NCI-H2081 (cell line): ENCODE measurements at places on chromosomes 6 and 20.

GRCh38 chr6:7214468-7214867 is 98.5 kb downstream of the SSR1 start:
- no peak for DNase-seq

- no peak for DNase-seq
These were observed 44.4 kb upstream of the SIM1 start for GRCh38 chr6:100509101-100509500.

GRCh38 chr6:148514091-148514845 is 171.6 kb downstream of the SASH1 start:
- no peak for DNase-seq

GRCh38 chr6:41801380-41801779 is 13.9 kb downstream of the TOMM6 start:
- DNase-seq, result no peak

GRCh38 chr20:63640086-63640485 is 13.1 kb downstream of the STMN3 start:
- DNase-seq, result no peak

GRCh38 chr20:60310560-60311349 is 352.5 kb downstream of the CDH26 start:
- DNase-seq, result no peak

- no peak for DNase-seq
These were observed 24.7 kb upstream of the PYGB start for GRCh38 chr20:25223179-25223661.

- no peak for DNase-seq
These were observed 82.3 kb downstream of the GPX5 start for GRCh38 chr6:28607990-28608389.

DNA sequence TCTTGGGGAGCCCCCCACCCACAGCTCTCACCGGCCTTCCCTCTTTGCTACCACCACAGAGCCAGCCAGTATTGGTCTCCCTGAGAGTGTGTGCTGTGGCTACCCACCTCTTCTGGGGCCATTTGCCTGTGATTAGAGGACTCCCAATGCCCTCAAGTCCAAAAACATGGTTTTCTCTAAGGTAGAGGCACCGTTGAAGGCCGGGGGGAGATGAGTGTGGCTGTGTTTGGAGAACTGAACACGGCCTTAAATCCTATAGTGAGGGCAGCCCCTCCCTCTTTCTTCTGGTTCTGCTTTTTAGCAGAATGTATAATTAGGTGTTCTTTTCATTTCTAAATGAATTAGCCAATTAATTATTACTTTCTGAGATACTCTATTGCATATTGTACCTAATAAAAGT is 2.5 kb downstream of the CCR6 start:
- no peak for DNase-seq

GRCh38 chr20:7879883-7880282 is 60.4 kb downstream of the HAO1 start:
- DNase-seq, result no peak

GRCh38 chr20:51914758-51915157 is 112.4 kb upstream of the SALL4 start:
- DNase-seq, result peak; percentile 25

GRCh38 chr6:154539593-154540269 is 29.2 kb upstream of the CNKSR3 start:
- DNase-seq, result no peak

- peak; percentile 4 for DNase-seq
These were observed 320.2 kb upstream of the POU3F2 start for GRCh38 chr6:98514073-98514720.
